ENCODE measurements at places on chromosomes 13 and 19. TPM values are rescaled to one million over a fixed set of nuclear protein-coding genes. Genes with fewer than 3 reads are reported as not detected.

Gene SPRED3
- 0.17 TPM for polyA plus RNA-seq

DNA sequence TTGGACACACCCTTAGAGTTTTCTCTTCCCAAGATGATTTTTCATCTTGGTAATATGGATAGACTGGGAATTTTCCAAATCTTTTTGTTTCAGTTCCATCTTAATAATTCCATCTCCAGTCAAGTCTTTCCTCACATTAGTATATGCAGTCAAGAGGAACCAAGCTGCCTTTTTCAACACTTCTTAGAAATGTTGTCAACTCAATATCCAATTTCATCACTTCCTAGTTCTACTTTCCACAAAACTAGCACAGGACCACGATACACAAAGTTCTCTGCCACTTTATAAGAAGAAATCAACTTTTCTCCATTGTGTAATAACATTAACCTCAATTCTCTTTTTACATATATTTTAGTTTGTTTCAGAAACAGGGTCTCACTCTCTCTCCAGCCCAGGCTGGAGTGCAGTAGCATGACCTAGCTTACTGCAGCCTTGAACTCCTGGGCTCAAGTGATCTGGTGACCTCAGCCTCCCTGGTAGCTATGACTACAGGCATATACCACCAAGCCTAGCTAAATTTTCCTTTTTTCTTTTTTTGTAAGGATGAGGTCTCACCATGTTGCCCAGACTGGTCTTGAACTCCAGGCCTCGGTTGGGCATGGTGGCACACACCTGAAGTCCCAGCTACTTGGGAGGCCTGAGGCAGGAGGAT lies 15.5 kb downstream of the ZNF443 start:
- H3K27ac ChIP-seq: no peak overlapping the region
- no peaks in the 10 kb centered on the region for H3K4me1 ChIP-seq
- H3K27me3 ChIP-seq: no peaks in the 10 kb centered on the region
- no peak for DNase-seq
- peaks cover 2% of the 10 kb centered on the region for H3K36me3 ChIP-seq
- no peak overlapping the region for H3K4me3 ChIP-seq

Gene PGLYRP1
- polyA plus RNA-seq: not detected

DNA sequence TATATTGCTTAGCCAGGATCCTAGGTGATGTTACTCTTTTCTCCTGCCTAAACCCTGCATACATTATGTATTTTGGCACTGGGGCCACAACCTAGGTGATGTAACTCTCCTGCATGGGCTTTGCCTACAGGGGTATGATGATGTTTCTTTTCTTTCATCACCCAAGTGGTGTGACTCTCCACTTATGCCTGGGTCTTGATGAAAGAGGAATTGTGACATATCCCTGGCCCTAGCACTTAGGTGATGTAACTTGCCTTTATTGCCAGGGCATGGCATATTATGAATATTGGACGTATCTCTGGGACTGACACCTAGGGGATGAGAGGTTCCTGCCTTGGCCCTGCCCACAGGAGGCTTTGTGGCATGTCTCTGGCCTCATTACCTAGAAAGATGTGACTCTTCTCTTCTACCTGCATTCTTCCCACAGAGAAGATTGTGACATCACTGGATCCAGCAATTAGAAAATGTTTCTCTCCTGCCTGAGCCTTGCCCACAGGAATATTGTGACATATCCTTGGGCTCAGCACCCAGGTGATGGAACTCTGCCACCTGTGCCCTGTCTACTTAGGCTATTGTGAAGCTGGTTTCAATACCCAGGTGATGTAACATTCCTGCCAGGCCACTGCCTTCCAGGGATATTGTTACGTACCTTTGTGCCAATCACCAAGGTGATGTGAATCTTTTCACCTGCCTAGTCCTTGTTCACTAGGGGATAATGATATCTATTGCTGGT lies 27.3 kb upstream of the ZNF254 start:
- no peak for DNase-seq
- H3K27ac ChIP-seq: no peak overlapping the region
- no peaks in the 10 kb centered on the region for H3K4me1 ChIP-seq

GRCh38 chr13:109516186-109516585 lies 270.2 kb downstream of the IRS2 start:
- no peaks in the 10 kb centered on the region for H3K4me1 ChIP-seq
- no peak overlapping the region for H3K4me3 ChIP-seq
- H3K27ac ChIP-seq: no peak overlapping the region
- no peak for DNase-seq
- no peaks in the 10 kb centered on the region for H3K27me3 ChIP-seq
- no peaks in the 10 kb centered on the region for H3K36me3 ChIP-seq

Gene TSKS
- polyA plus RNA-seq: 0.47 TPM

DNA sequence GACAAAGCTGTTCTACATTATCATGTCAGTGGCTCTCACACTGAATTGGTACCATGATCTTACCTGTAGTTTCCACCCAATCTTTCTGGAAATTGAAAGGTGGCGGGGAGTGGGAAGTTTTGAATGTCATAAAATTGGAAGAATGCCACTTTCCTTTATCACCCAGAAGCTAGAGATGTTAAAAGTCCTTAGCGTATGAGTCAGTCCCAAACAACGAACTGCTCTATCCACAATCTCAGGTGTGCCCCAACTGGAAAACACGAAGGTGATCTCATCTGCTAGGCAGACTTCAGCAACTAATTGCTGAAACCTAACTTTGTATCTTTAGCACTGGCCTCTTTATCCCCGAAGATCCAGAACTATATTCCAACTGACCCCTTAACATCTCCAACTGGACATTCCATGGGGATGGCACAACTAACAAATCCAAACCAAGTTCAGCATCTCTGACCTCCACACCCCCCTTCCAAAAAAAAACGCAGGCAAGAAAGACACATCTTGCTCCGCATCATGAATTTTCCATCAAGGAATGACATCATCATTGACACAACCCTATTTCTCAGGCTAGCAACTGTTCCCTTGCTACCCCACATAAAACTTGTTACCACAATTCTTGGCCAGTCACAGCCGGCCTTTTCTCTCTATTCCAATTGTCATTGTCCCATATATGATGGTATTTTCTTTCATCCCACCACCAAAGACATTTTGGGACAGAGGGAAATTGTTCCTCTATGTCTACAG lies 175.4 kb downstream of the KLF12 start:
- H3K4me3 ChIP-seq: no peak overlapping the region
- DNase-seq: no peak
- peaks cover 2% of the 10 kb centered on the region for H3K4me1 ChIP-seq
- no peak overlapping the region for H3K27ac ChIP-seq
- no peaks in the 10 kb centered on the region for H3K27me3 ChIP-seq

DNA sequence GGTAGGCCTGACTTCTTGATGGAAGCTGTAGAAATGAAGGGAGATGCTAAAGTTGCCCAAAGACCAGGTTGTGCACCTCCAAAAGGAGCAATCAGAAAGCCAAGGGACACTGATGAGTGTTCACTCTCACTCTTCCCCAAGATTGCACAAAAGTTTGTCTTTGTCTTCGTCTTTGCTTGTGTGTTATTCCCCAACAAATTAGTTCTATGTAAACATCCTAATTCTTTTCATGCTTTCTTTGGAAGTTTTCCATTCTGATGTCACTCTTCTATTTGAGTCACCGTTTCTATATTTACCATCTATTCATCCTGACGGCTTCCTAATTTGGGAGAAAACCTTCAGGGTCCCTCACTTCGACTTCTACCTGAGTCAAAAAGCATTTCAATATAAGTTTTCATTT lies 3.7 kb upstream of the TMEM272 start:
- peaks cover 4% of the 10 kb centered on the region for H3K4me1 ChIP-seq
- DNase-seq: no peak
- no peaks in the 10 kb centered on the region for H3K27me3 ChIP-seq
- no peak overlapping the region for H3K4me3 ChIP-seq
- H3K36me3 ChIP-seq: no peaks in the 10 kb centered on the region

DNA sequence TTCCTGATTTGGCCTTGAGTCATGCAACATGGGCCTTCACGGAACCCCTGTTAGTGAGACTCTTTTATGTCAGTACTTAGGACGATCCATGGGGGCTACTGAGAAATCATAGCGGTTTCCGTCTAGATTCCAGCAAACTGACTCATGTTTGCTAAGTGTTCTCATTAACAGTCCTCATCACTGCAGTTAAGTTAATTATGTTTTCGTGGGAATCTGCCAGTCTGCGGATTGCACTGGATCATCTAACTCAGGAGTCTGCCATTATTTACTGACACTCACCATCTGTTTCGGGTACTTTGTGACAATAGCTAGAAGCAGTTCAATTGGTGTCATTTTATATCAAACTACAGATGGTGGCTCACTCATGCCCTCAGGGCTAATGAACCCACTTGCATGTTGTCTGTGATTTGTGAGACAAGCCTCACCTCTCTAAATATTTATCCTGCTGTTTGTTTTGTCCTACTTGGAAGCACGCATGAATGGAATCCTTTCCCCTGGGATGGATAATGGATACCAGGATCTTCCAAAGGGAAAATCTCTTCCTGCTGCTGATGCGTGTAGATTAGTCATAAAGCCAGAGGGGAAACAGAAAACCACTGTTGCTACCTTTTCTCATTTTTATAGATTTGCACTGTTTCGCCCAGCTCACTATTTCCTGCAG lies 61.8 kb downstream of the RAB20 start:
- H3K4me3 ChIP-seq: no peak overlapping the region
- H3K27me3 ChIP-seq: no peaks in the 10 kb centered on the region
- H3K36me3 ChIP-seq: peaks cover 53% of the 10 kb centered on the region
- no peak overlapping the region for H3K27ac ChIP-seq
- no peak for DNase-seq

Gene TEKTIP1
- polyA plus RNA-seq: 1.2 TPM

- peak; percentile 95 for DNase-seq
- peak within 1 kb of the TSS; percentile 99 for H3K4me3 ChIP-seq
- H3K4me1 ChIP-seq: peaks cover 5% of the 10 kb centered on the region
- H3K27me3 ChIP-seq: no peaks in the 10 kb centered on the region
These were observed at the start of gene ZNF274 for GRCh38 chr19:58182989-58183816. Gene ZNF274, plus strand, starts transcription at chr19:58183061. Its CDS starts 905 bp downstream, at chr19:58183966.

- H3K4me3 ChIP-seq: no peak overlapping the region
- H3K36me3 ChIP-seq: peaks cover 27% of the 10 kb centered on the region
- H3K4me1 ChIP-seq: peaks cover 37% of the 10 kb centered on the region
- H3K27me3 ChIP-seq: no peaks in the 10 kb centered on the region
These were observed 14.5 kb downstream of the DAZAP1 start for GRCh38 chr19:1421958-1422305.

- H3K4me1 ChIP-seq: no peaks in the 10 kb centered on the region
- H3K36me3 ChIP-seq: no peaks in the 10 kb centered on the region
- H3K27ac ChIP-seq: no peak overlapping the region
These were observed 402.3 kb upstream of the SLITRK6 start for GRCh38 chr13:86201477-86201876.

DNA sequence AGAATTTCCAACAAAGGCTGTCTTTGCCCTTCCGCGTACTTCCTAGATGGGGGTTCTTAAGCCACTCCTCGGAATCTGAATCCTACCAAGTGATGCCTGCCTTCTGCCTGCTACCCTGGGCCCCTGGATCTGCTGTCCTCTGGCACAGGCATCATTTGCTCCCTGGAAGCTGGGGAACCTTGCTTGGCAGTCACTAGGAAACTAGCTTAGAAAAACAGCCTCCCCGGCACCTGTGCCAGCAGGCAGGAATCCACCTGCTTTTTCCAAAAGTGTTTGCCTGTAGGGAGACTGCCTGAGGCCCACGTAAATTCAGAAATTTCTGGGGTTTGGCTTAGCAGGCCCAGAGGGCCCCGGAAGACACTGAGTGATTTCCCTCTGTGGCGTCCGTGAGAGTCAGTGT lies 442.4 kb downstream of the TSHZ3 start:
- no peaks in the 10 kb centered on the region for H3K27me3 ChIP-seq
- no peak overlapping the region for H3K27ac ChIP-seq
- H3K36me3 ChIP-seq: no peaks in the 10 kb centered on the region

DNA sequence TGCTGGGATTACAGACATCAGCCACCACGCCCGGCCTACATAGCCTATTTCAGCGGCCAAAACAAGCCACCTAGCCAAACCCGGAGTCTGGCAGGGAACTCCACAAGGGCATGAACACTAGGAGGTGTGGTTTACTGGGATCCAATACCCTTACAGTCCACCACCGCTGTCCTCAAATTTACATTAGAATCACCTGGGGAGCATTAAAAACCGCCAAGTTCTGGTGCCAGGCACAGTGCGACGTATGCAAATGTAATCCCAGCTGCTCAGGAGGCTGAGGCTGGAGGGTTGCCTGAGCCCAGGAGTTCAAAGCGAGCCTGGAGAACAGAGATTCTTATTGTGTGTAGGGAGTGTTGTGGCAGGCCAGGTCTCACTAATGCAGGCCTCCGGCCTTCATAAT lies 4.2 kb upstream of the AP1M1 start:
- H3K27ac ChIP-seq: no peak overlapping the region
- no peaks in the 10 kb centered on the region for H3K27me3 ChIP-seq
- no peak overlapping the region for H3K4me3 ChIP-seq
- H3K4me1 ChIP-seq: peaks cover 8% of the 10 kb centered on the region
- H3K36me3 ChIP-seq: no peaks in the 10 kb centered on the region

GRCh38 chr13:24217601-24218281 lies 57.2 kb downstream of the SPATA13 start:
- H3K4me1 ChIP-seq: peaks cover 39% of the 10 kb centered on the region
- DNase-seq: peak; percentile 42

DNA sequence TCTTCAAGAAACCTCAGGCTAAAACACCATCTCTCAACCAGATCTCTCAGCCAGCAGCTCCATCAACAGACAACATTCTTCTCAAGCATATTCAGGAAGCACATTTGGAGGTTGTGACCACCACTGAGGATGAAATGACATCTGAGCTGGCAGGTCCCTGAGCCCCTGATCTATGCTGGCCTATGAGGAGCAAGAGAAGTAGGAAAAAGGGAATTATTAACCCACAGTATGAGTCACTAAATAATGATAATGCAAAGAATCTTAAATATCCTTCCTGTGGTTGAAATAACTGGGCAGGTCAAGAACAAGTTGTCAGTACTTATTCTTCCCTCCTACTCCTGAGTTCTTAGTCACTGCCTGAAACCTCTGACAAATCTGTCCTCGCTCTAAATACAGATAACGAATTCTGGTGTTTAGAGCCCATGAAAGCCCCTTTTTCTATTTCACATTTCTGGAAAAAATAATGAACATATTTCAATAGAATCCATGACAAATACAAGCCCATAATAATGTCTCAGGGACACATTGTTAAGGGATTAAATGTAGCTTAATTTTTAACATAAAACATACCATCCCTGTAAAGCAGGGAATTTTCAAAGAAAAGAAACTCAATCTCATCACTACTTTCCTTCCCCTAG lies 225.8 kb upstream of the IRS2 start:
- H3K4me3 ChIP-seq: no peak overlapping the region
- no peaks in the 10 kb centered on the region for H3K4me1 ChIP-seq
- H3K27me3 ChIP-seq: no peaks in the 10 kb centered on the region
- no peak overlapping the region for H3K27ac ChIP-seq

- peak; percentile 70 for DNase-seq
- no peak overlapping the region for H3K27ac ChIP-seq
- H3K27me3 ChIP-seq: no peaks in the 10 kb centered on the region
- H3K4me1 ChIP-seq: no peaks in the 10 kb centered on the region
These were observed 43.1 kb downstream of the B3GLCT start for GRCh38 chr13:31242916-31243315.

Gene MEIS3
- 3.8 TPM for polyA plus RNA-seq

Data from kidney (tissue), 22 donors.